Tibial nerve (tissue), 4 donors: ENCODE measurements at places on chromosomes 12 and 14. TPM values are rescaled to one million over a fixed set of nuclear protein-coding genes. Genes with fewer than 3 reads are reported as not detected.

AREL1 gene
- 25.3 TPM for total RNA-seq

MYH6 gene
- not detected for total RNA-seq

NTS gene
- not detected for total RNA-seq

TMEM119 gene
- 46.3 TPM for total RNA-seq

TSHR gene
- total RNA-seq = not detected

EIF2S3B gene
- total RNA-seq = 0.42 TPM
